ENCODE measurements at places on chromosomes 16 and 17. TPM values are rescaled to one million over a fixed set of nuclear protein-coding genes. Genes with fewer than 3 reads are reported as not detected.

MLKL gene
- 8.3 TPM for total RNA-seq

WNT9B gene
- total RNA-seq, result not detected

HID1 gene
- 0.30 TPM for total RNA-seq

PPP1R1B gene
- total RNA-seq, result not detected

CCL5 gene
- under 0.01 TPM for total RNA-seq

COPZ2 gene
- total RNA-seq, result 33.1 TPM

STARD3 gene
- total RNA-seq, result 27.0 TPM

CCL2 gene
- total RNA-seq, result 149 TPM

HOXB8 gene
- total RNA-seq, result 0.97 TPM

PEX12 gene
- total RNA-seq, result 3.7 TPM

KCNG4 gene
- total RNA-seq, result not detected

GP1BA gene
- total RNA-seq, result not detected

Data from smooth muscle cell of the umbilical artery (primary cell).